NCI-H460 (cell line): ENCODE measurements at places on chromosomes 12 and 14.

DNA sequence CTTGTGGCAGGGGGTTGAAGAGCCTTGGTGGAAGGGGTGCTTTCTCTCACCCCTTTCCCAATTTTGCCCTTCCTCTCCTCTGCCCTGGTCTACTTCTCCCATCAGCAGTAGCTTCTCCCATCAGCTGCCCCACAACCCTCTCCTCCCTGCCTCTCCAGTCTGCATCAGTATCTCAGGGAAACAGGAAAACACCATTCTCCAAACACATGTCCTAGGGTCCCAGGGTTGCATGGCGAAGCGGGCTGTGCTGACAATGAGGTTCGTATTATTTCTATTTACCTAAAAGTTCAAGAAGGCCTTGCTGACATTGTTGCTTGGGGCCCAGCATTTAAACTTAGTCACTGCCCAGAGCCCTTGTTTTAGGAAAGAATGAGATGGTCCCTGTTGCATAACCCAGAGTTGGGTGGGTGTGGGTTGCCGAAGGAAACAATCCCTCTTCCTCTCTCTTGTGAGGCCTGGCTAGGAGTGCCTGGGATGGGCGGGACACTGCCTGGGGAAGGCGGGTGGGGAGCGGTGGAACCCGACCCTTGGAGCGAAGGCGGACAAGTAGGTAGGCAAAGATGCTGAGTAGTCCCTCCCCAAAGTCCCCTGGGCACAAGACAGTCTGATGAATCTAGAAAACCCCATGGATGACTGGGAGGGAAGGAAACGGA lies 1.3 kb upstream of the IGFBP6 start:
- DNase-seq: no peak

GRCh38 chr12:83145325-83145840 lies 458.7 kb downstream of the TMTC2 start:
- DNase-seq: no peak

DNA sequence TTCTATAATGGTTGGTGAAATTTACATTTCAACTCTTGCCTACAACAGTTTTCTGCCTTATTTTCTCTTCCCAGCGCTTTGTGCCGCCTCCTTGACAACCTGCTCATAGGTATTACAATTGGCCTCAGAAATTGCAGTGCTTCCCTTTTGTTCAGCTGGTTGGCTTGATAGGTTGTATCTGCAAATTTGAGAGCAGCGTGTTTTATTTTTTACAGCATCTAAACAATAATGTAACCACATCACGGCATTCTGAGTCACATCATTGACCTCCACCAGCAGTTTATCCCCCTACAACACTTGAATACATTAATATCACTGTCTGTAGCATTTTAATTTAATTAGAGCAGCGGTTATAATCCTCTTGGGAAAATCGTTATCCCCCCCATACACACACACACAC lies 99.4 kb downstream of the ETV6 start:
- no peak for DNase-seq

- no peak for DNase-seq
Measured at GRCh38 chr14:80135305-80136088, 75.8 kb downstream of the DIO2 start.

DNA sequence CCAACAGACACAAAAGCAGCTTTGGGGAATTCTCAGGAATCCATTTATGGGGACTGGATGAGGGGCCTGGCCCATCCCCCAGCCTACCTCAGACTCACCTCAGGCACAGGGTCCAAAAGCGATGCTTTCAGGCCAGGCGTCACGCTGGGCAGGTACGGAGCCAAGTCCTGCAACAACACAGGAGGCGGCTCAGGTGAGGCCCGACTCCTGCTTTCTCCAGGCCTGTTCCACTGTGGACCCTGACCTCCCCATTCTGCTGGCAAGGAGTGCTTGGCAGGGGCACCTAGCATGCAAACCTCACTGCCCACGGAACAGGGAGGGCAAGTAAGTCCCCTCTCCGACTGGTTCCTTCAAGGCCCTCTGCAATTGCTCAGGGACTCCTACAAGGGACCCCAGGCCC lies 28.6 kb upstream of the RAB35 start:
- DNase-seq: no peak

- no peak for DNase-seq
Measured at GRCh38 chr12:31362759-31363415, 36.9 kb upstream of the SINHCAF start.

GRCh38 chr14:58455593-58456265 lies 28.2 kb downstream of the KIAA0586 start:
- DNase-seq: peak; percentile 38

GRCh38 chr12:120538281-120539156 lies 4.4 kb downstream of the RNF10 start:
- no peak for DNase-seq

GRCh38 chr14:34231626-34232025 lies 230.4 kb downstream of the SPTSSA start:
- DNase-seq: no peak

DNA sequence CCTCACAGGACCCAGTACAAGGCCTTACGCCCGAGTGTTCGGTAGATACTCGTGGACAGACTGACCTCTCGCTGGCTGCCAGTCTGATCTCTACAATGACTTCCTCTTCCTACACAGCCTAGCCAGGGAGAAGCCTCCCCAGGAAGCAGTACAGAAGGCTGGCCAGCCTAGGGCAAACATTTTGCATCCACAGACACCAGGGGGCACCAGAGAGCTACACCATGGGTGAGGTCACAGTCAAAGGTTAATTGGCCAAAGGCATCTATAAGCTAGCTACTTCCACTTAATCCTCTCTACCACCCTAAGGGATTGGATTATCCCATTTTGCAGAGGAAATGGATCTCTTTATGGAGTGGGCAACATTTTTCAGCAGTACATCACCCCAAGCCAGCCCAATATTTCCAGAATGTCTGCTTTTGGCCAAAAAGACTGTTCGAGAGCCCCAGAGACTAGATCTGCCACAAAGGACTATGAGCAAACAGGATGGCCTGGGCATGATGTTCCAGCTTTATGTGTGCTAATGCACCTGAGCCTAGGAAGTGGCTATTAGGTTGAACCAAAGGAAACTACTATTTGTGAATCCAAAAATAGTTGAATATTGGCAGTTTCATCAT lies 14.6 kb upstream of the PNMA1 start:
- DNase-seq: peak; percentile 87

- no peak for DNase-seq
Measured at GRCh38 chr14:74949191-74949601, 6.2 kb downstream of the PGF start.

DNA sequence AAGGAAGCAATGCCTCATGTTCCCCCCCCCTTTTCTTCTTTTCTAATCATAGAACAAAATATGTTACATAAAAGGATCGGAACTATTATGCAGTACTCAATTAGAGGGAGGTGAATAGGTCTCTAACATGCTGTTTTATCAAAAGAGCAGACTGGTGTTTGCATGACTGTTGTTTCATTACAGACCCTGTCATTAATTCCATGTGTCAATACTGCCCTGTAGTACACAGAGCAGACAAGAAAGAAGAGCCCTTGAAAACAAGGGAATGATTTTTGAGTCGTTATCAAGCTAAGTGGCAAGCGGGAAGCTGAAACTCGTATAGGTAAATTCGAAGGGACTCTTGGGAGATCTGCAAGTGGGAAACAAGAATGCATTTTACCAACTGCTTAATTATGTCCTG lies 76.9 kb upstream of the TMEM263 start:
- DNase-seq: no peak

GRCh38 chr12:114403690-114404066 lies 2.3 kb downstream of the TBX5 start:
- DNase-seq: no peak

GRCh38 chr14:68495101-68496039 lies 297.5 kb downstream of the ZFP36L1 start:
- DNase-seq: no peak

- no peak for DNase-seq
Measured at GRCh38 chr12:80381121-80381520, 62.9 kb upstream of the PTPRQ start.

DNA sequence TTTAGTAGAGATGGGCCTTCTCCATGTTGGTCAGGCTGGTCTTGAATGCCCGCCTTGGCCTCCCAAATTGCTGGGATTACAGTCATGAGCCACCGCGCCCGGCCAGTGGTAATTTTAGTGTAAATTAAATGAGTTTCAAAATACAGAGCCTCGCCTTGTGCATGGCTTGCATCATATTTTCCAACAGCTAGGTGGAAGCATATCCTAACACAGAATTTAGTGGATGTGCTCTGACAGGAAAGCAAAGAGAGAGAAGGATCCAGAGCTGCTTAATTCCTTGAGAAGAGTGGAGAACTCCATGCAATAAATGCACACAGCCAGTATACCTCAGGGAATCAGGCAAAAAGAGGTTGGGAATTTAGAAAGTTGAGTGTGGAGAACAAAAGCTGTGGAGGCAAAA lies 2.5 kb downstream of the OR6C2 start:
- no peak for DNase-seq

DNA sequence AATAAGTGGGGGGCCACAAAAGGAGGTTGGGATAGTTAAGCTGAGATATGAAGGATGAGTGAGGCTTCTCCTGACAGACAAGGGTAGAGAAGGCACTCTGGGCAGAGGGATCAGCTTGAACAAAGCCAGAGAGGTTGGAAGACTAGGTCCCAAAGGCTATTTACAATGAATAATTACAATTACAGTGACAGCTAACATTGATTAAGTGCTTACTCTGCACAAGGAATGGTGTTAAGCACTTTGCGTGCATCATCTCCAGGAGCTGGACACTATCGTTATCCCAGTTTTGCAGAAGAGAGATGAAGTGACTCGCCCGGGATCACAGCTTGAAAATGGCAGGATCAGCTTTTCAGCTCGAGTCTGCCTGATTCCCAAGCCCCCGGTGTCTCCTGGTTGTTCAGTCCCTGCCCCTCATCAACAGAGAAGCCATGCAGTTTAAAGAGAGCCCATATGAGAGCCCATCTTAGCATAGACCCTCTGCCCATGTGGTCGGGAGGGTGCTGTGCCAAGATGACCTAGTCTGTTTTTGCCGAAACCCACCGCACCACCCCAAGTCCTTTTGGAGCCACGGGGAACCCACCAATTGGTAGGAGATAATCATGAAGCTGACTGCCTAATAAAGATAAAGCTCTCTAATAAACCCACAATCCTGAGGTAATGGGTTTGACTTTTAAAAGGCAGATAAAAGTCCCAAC lies 89.9 kb upstream of the HSPB8 start:
- no peak for DNase-seq

DNA sequence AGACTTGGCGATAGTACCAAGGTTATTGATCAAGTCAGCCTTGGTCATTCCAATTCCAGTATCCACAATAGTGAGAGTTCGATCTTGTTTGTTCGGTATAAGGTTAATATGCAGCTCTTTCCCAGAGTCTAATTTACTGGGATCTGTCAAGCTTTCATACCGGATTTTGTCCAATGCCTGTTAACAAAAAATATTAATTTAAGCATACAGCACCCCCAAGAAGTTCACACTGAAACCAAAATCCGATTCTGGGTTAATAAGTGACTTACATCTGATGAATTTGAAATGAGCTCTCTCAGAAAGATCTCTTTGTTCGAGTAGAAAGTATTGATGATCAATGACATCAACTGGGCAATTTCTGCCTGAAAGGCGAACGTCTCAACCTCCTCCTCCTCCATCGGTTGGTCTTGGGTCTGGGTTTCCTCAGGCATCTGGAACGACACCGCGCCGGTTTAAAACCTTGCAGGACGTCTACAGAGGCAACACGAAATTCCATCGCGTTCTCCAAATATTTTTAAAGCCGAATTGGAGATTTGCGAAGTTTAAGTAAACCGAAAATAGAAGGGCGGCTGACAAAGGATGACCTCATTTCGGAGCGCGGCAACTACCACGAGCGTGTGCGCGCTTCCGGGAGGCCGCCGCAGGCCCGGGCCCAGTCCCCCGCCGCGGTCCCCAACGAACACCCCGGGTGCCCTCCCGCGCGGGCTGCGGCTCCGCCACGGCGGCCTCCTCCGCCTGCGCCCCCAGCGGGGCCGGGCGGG lies 716 bp downstream of the HSP90AA1 start:
- DNase-seq: no peak

DNA sequence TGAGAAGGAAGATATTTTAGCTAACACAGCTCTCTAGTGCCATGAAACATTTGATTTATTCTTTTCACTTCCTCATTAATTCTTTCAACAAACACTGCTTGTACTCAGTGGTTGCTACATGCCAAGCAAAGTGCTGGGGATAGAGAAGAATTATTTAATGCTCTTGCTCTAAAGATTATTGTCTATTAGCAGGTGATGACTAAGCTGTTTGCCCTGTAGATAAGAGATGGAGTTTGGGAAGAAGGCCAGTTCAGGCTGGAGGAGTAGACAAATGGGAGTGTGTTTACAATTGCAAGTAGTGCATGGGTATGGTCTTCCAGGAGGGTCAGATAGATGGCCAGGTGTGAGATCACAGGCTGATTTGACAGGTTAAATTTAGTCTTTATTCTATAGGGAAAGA lies 99.8 kb upstream of the SEL1L start:
- no peak for DNase-seq

- no peak for DNase-seq
Measured at GRCh38 chr12:124604264-124604680, 36.9 kb upstream of the NCOR2 start.

DNA sequence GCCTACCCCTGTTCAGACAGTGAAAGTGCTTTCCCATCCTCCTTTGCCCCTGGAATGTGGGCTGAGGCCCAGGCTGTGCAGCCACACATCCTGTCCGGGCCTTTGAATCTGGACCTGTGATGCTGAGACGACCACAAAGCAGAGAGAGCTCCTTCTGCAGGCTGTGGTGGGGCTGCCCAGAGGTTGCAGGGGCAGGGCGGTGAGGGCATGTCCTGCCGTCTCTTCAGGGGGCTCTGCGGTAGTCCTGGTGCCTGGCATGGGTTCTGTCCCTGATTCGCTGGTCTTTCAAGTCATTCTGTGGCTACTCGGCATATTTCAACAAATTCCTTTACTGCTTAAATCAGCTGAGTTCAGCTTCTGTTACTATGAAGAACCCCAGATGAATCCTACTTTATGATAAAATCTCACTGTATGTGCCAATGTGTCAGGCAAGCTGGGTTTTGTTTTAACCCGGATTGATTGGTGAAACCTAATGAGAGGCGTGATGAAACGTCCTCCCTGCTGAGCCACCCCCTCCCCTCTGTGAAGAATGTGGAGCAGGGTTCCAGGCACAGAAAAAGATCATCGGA lies 63.4 kb upstream of the DICER1 start:
- no peak for DNase-seq

- no peak for DNase-seq
Measured at GRCh38 chr12:117294189-117294603, 67.2 kb downstream of the NOS1 start.

GRCh38 chr14:99266181-99267178 lies 5.5 kb downstream of the BCL11B start:
- DNase-seq: peak; percentile 58

- DNase-seq: no peak
Measured at GRCh38 chr14:103472939-103473338, 49.7 kb downstream of the CKB start.

- no peak for DNase-seq
Measured at GRCh38 chr12:121738340-121738858, 25.8 kb downstream of the TMEM120B start.

DNA sequence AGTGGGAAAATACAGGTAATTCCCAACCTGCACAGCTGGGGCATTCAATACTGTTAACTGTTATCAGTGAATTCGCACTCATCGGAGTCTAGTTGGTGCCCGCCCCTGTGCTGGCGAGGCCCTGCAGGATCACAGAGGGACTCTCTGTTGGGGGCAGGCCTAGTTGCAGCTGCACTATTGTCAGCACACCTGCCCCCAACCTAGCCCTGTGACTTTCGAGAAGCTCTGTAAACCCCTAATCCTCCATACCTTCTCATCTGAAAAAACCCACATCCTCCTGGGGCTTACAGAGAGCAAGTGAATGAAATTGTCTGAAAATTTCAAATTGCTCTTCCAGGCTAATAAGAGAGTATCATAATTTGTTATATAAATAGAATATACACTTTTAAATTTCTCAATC lies 132.2 kb upstream of the NUDT4 start:
- no peak for DNase-seq
